ENCODE measurements at places on chromosomes 5 and 9. TPM values are rescaled to one million over a fixed set of nuclear protein-coding genes. Genes with fewer than 3 reads are reported as not detected.

Gene GRXCR2
- total RNA-seq = not detected

Gene TRIP13
- total RNA-seq = 3.1 TPM

Gene SLC23A1
- not detected for total RNA-seq

Gene GMCL2
- not detected for total RNA-seq

Gene HEXB
- total RNA-seq = 72.8 TPM

Gene TXNDC8
- not detected for total RNA-seq

Gene C9orf78
- total RNA-seq = 57.0 TPM

Gene PTPRD
- 244 TPM for total RNA-seq

Gene SPINK5
- 1.5 TPM for total RNA-seq

Gene PCDHA4
- total RNA-seq = 7.1 TPM

Gene ZNF608
- 144 TPM for total RNA-seq

Gene CYSRT1
- 0.60 TPM for total RNA-seq

Gene NINJ1
- total RNA-seq = 23.4 TPM

Gene GALNT12
- total RNA-seq = 6.2 TPM

Gene BARHL1
- not detected for total RNA-seq

Gene HBEGF
- 17.1 TPM for total RNA-seq

Gene ANKDD1B
- total RNA-seq = 1.4 TPM

Gene SPINK7
- total RNA-seq = not detected

Gene GLRA1
- total RNA-seq = 1.4 TPM

Gene LECT2
- not detected for total RNA-seq

Gene TMEM252
- total RNA-seq = not detected

Gene ATG12
- total RNA-seq = 85.8 TPM
